ENCODE measurements at places on chromosomes 1 and 21. TPM values are rescaled to one million over a fixed set of nuclear protein-coding genes. Genes with fewer than 3 reads are reported as not detected.

The PKN2 gene
- total RNA-seq = 108 TPM

DNA sequence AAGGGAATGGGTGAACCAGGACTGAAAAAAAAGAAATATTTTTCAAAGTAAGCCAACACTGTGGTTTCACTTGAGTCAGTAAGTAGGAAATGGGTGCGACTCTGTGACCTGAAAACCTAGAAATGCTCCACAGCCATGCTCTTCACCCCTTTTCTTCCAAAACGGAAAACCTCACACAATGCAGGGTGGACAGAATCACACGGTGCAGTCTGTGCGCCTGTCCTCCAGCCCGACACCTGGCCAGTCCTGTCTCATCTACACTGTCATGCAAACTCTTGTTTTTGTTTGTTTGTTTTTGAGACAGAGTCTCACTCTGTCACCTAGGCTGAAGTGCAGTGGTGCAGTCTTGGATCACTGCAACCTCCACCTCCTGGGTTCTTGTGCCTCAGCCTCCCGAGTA, 53.3 kb downstream of the B3GALT5 start:
- H3K4me1 ChIP-seq = no peaks in the 10 kb centered on the region
- H3K27ac ChIP-seq = no peak overlapping the region
- no peaks in the 10 kb centered on the region for H3K27me3 ChIP-seq
- no peaks in the 10 kb centered on the region for H3K36me3 ChIP-seq
- DNase-seq = no peak

DNA sequence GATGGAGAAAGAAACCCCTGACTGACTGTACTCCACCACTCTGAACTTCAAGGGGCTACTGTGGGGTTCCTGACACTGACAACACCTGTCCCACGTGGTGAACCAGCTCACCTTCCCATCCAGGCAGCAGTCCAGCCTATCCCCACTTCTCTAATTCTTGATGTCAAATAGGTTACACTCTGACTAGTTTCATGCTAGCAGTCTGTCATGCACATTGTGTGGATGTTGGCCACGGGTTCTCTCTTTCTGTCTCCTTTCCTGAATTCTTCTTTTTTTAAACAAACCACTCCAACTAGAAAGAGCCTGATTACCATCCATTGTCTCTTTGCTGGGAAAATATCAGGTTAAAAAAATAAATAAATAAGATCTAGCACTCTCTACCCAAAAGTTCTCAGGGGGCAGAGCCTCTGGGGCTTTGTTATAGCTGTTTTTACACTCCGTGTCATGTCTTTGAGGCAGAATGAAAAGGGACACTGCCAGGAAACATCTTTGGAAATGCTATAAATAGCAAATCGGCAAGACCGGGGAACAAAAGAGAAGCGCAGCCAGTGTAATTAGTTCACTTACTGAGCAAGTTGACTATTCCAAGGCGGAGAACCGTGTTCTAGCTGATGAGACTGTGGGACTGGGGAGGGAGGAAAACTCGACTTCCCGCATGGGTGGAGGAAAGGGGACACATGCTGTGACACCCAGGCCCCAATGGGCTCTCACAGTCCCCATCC, 356.1 kb downstream of the OMA1 start:
- no peak overlapping the region for H3K27ac ChIP-seq
- DNase-seq = no peak
- no peaks in the 10 kb centered on the region for H3K36me3 ChIP-seq
- no peaks in the 10 kb centered on the region for H3K27me3 ChIP-seq
- no peaks in the 10 kb centered on the region for H3K4me1 ChIP-seq

DNA sequence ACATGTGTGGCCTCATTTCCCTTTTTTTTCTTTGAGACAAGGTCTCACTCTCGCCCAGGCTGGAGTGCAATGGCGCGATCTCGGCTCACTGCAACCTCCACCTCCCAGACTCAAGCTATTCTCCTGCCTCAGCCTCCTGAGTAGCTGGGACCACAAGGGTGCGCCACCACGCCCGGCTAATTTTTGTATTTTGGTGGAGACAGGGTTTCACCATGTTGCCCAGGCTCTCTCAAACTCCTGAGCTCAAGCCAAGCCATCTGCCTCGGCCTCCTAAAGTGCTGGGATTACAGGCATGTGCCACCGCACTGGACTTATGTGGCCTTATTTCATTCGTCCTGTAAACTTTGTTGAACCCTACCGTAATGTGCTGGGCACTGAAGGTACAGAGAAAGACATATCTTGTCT, 569 bp upstream of the WARS2 start:
- no peaks in the 10 kb centered on the region for H3K27me3 ChIP-seq
- peak; percentile 11 for DNase-seq
- H3K36me3 ChIP-seq = no peaks in the 10 kb centered on the region
- peaks cover 14% of the 10 kb centered on the region for H3K4me1 ChIP-seq

The KCNC4 gene
- 11.9 TPM for total RNA-seq

DNA sequence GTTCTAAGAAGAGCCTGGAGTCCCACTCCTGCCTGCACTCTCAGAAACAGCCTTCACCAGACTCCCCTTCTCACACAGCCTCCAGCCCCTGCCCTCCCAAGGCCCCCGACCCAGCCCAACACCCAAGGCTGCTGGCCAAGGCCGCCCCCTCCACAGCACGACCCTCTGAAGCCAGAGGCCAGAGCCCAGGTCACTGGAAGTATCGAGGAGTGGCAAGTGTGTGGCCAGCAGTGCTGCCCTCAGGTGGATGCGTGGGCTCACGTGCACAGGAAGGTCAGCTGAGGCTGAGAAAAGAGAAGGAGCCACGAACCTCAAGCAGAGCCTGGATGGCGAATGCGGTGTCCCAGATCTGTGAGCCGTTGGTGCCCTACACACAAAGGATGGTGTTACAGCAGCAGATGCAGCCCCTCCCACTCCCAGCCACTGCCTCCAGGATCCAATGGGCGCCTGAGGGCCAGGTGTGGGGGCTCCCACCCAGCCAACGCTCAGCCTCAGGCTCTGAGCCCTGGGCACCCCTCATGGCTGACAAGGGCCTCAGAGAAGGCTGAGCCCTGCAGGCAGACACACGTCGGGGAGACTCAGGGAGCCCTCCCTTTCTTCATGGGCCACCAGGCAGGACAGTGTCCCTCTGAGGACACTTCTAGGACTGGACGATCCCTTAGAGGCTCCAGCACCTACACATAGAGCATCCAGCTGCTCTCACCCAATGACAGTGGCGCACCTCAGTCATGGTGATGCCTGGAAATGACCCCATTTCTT, 18.0 kb downstream of the LSS start:
- H3K4me3 ChIP-seq = no peak overlapping the region
- H3K27ac ChIP-seq = no peak overlapping the region
- peaks cover 35% of the 10 kb centered on the region for H3K36me3 ChIP-seq
- no peak for DNase-seq
- no peaks in the 10 kb centered on the region for H3K27me3 ChIP-seq
- H3K4me1 ChIP-seq = no peaks in the 10 kb centered on the region

DNA sequence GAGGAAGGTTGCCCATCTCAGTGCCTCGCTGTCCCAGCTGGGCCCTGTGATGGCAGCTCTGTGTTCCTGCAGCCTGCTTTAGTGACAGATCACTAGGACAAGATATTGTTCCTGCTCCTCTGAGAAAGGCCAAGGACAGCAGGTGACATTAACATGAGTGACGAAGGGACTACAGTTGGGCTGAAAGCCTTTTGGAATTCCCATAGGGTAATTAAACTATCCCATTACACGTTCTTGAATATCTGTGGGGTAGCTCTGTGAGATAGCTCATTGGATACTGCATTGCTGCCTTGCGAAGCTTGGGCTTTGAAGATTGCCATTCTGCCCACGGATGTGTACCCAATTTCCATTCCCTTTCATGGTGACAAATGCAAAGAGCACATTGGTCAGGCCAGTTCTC, 78.2 kb upstream of the COA6 start:
- no peak for DNase-seq
- no peaks in the 10 kb centered on the region for H3K27me3 ChIP-seq
- no peaks in the 10 kb centered on the region for H3K36me3 ChIP-seq

- no peaks in the 10 kb centered on the region for H3K27me3 ChIP-seq
- H3K4me1 ChIP-seq = no peaks in the 10 kb centered on the region
- no peaks in the 10 kb centered on the region for H3K36me3 ChIP-seq
- no peak for DNase-seq
Observed at GRCh38 chr21:25551569-25551968, 55.7 kb downstream of the MRPL39 start.

The TFF3 gene
- total RNA-seq = 16.5 TPM

DNA sequence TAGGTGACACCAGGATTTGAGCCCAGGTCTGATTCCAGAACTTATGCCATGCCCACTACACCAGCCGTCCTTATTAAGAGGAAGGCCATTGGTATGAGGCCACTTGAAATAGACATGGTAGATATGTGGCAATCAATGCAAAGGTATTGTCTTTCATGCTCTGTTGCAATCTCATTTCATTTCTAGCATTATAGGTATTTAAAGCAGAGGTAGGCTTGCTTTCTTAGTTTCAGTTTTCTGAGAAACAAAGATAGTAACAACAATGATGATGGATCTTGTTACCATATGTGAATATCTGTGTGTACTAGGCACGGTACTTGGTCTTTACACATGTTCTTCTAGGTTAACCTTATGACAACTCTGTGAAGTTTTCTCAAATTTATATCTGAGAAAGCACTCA, 113.1 kb downstream of the FGGY start:
- peaks cover 5% of the 10 kb centered on the region for H3K4me1 ChIP-seq
- H3K27ac ChIP-seq = no peak overlapping the region
- DNase-seq = no peak
- H3K36me3 ChIP-seq = no peaks in the 10 kb centered on the region
- no peaks in the 10 kb centered on the region for H3K27me3 ChIP-seq

DNA sequence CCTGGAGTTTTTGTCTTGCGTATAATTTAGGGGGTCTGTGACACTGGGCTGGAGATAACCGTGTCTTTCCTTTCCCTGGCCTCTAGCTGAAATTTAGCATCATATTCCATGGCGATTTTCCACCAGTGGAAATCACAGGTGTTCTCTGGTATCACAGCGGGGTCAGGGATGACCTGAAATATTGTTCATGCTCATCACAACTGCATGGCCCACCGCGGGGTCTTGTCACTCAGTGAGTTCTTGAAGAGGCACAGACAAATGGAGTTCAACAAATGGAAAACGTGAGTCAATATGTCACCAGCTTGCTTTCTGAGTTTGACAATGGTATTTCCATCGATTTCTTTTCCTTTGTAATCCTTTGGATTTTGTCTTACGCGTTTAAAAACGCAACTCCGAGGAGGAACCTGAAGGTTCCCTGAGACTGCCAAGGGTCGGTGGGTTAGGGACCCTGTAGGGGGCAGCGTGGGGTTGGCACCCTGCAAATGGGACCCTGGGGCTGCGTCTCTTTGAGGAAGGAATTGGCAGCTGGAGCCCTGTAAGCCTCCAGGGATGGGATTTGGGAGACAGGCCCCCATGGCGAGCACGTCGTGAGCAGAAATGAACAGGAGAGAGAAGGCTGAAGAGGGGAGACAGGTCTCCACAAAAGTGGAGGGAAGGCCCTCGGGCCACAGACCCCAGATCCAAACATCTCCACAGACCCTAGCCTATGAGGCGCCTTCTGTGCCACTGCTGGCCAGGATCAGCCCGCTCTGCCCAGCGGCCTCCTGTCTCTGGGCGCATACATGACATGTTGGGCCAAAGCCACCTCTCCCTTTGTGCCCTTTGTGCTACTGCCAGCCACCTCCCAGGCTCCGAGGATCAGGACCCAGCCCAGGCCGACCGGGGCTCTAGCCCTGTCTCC, 32.1 kb upstream of the RUNX3 start:
- peaks cover 4% of the 10 kb centered on the region for H3K4me1 ChIP-seq
- no peak overlapping the region for H3K4me3 ChIP-seq
- no peak overlapping the region for H3K27ac ChIP-seq
- no peaks in the 10 kb centered on the region for H3K27me3 ChIP-seq
- no peaks in the 10 kb centered on the region for H3K36me3 ChIP-seq
- DNase-seq = no peak

DNA sequence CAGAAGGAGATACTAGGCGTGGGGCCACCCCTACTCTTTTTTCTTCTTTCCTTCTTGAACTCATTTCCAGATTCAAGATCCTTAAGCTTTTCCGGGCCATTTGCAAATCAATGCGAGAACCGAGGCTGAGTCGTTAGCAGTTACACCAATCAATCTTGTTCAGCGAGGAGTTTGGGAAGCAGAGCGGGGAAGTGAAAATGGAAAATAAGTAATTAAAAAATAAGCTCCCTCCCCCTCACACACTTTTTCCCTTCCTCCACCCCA, 1.7 kb upstream of the NEGR1 start:
- H3K4me3 ChIP-seq = peak overlapping the region; percentile 58
- no peak for DNase-seq
- H3K36me3 ChIP-seq = no peaks in the 10 kb centered on the region
- H3K27ac ChIP-seq = peak overlapping the region; percentile 80
- no peaks in the 10 kb centered on the region for H3K4me1 ChIP-seq
- no peaks in the 10 kb centered on the region for H3K27me3 ChIP-seq

DNA sequence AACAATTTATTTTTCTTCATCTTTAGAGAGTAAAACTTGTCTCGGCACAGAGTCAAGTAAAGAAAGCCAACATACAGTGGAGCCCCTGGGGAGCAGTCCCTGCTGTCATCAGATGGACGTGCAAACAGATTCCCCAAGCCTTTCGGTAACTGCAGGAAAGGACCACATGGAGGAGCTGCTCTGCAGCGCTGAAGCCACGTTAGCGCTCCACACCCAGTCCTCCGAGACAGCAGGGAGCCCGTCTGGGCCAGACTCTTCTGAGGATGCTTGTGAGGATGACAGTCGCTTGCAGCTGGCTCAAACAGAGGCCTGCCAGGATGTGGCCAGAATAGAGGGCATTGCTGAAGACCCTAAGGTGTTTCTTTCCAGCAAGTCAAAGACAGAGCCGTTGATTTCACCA, 77.1 kb upstream of the SCCPDH start:
- H3K27ac ChIP-seq = no peak overlapping the region
- H3K4me3 ChIP-seq = no peak overlapping the region
- H3K27me3 ChIP-seq = no peaks in the 10 kb centered on the region
- H3K4me1 ChIP-seq = no peaks in the 10 kb centered on the region
- H3K36me3 ChIP-seq = peaks cover 28% of the 10 kb centered on the region

DNA sequence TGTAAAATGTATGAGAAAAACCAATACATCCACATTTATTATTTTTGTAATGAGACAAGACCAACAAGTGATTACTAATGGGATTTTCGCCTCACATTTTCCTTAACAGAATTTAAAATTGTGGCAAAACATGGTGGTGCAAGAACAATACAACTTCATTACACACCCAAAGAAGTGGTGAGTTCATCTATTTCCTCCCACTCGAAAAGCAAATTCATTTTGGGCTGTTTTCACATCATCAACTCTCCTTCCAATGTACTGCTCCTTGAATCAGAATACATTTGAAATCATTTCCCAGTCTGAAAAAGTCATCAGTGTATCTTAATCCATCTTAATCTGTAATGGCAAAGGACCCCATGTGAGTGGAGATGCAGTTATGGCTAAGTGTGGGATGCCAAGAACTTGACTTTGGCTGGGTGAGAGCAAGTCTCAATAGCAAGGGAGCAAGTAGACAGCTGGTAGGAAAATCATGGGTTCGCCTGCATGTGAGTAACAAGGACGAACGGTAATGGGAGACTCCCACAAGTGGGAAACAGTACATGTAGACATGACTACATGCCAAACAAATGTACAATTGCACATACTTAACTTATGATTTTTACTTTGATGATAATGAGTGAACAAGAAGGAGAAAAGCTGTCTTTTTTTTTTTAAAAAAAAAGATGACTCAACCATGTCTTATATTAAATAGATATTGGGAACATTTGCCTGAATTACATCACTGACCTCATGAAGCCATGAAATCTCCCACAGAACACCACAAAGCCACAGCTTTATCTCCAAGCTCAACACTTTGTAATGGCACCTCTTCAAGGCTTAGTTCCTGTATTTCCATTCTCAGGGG, 46.0 kb downstream of the RUNX1 start:
- H3K27me3 ChIP-seq = no peaks in the 10 kb centered on the region
- no peak for DNase-seq
- no peak overlapping the region for H3K27ac ChIP-seq
